ENCODE measurements at places on chromosomes 4 and X.

DNA sequence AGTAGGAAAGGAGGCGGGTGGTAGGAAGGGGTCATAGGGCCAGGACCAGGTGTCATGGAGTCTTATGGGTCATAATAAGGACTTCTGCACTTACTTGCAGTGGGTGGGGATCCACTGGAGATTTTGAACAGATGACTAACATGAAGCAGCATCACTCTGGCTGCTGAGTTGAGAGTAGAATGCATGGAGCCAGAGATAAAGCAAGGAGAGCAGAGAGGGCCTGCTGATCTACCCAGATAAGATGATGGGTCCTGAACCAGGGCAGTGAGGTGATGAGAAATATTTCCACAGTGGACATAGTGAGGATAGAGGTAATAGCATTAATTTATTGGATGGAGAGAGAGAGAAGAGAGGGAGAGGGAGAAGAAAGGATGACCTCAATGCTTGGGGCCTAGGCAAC lies 48.0 kb downstream of the HCCS start:
- DNase-seq = no peak

GRCh38 chr4:139986689-139987501 lies 167.1 kb downstream of the MAML3 start:
- DNase-seq = no peak

DNA sequence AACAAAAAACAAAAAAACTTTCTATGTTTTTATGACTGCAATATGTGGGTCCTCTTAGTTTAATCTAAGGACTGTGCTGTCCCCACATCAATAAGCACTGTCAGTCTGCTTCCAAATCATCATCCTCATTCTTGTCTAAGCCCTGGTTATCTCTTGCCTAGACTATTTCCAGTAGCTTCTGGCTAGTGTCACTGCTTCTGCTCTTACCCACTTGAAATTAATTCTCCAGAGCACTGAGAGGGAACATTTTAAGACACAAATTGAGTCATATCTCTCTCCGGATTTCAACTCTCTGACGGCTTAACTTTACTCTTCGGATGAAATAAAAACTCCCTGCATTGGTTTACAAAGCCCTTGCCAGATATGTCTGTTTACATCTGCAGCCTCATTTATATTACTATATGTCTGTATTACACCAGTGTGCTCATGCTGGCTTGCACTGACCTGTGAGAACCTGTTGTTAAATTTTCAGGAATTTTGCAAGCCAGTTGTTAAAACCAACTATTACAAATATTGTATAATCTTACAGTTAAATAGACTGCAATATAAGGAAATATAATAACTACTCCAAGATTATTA lies 345.9 kb downstream of the ADGRL3 start:
- DNase-seq = no peak

GRCh38 chrX:106728337-106728736 lies 1.8 kb downstream of the RNF128 start:
- no peak for DNase-seq

- DNase-seq = no peak
Measured at GRCh38 chrX:155889328-155889727, 8.2 kb downstream of the VAMP7 start.

GRCh38 chr4:188620608-188621007 lies 481.4 kb downstream of the TRIML1 start:
- no peak for DNase-seq

DNA sequence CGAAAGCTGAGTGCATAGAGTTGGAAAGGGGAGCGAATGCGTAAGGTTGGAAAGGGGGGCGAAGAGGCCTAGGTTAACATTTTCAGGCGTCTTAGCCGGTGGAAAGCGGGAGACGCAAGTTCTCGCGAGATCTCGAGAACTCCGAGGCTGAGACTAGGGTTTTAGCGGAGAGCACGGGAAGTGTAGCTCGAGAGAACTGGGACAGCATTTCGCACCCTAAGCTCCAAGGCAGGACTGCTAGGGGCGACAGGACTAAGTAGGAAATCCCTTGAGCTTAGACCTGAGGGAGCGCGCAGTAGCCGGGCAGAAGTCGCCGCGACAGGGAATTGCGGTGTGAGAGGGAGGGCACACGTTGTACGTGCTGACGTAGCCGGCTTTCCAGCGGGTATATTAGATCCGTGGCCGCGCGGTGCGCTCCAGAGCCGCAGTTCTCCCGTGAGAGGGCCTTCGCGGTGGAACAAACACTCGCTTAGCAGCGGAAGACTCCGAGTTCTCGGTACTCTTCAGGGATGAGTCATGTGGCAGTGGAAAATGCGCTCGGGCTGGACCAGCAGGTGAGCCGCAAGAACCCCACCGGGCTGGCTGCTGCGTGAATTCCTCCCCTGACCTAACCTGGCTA lies at the start of gene DDX3X:
Gene DDX3X (plus strand): TSS at position 419 of the 619 bp plus-strand sequence. CDS start 91 bp downstream, at position 510.
- peak; percentile 76 for DNase-seq

DNA sequence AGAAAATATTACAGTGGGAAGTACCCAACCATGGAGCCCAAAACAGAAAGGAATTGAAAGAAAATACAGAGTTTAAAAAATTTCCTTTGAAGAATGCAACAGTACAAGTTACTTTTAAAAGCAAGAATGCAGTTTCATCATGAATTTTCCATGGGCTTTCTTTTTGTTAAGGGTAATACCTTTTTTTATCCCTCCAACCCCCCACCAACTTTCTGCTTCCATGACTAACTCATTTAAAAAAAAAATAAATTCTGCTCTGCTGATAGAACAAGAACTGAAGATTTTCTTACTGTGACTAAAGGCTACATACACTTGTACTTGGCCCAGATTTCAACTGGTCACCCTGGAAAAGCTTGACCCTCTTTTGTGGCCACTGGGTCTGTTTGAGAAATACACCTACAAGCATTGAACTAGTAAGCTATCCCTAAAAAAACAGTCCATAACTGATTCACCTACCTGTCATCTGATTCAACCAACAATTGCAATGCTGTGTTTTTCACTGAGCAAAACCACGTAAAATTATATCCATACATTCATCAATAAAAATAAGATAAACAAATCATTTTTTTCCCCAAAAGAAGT lies 214.2 kb downstream of the NSUN7 start:
- DNase-seq = no peak

DNA sequence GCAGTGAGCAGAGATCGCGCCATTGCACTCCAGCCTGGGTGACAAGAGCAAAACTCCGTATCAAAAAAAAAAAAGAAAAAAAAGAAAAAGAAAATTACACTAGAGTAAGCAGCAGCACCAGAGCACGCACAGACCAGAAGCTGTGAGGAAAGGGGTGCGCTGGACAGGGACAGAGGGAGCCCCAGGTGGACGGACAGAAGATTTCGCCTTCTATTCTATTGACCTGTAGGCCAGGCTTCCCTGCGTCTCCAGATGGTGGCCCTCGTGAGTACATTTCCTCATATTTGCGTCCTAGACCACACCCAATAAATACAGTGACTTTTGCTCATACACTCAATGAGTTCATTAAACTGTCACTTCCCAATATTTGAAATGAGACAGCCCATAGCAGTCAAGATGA lies 19.1 kb downstream of the MTNR1A start:
- no peak for DNase-seq

- DNase-seq = no peak
Measured at GRCh38 chr4:107066621-107067020, 30.5 kb upstream of the DKK2 start.

GRCh38 chrX:119870626-119871131 lies 854 bp downstream of the RNF113A start:
- peak; percentile 14 for DNase-seq

- DNase-seq = no peak
Measured at GRCh38 chr4:123747016-123747415, 350.4 kb downstream of the SPRY1 start.

DNA sequence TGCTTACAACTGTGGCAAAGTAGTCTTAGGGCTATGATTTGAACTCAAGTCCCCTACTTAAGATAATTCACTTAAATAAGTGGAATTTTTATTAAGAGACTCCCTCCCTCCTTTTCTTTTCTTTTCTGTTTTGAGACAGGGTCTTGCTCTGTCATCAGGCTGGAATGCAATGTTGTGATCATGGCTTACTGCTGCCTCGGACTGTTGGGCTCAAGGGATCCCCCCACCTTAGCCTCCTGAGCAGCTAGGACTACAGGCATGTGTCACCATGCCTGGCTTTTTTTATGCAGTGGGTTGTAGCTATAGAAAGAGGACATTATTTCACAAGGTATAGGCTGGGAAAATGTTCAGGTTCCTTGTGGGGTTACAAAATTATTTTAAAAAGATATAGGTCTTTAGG lies 19.2 kb downstream of the DIAPH2 start:
- no peak for DNase-seq

DNA sequence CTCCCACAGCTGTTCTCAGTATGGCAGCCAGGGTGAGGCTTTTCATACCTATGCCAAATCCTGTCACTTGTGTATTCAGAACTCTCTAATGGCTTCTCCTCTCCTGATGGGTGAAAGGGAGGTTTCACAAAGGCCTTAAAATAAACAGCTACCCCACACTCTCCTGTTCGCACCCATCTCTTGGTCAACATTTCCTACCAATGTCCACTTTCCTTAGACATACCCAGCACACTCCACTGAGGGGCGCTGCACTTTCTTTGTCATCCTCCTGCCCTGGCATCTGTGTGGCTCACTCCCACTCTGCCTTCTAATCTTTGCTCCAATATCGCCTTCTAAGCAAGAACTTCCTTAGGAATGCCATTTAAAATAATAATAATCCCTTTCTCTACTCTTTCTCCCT lies 313.3 kb downstream of the PPP3CA start:
- no peak for DNase-seq

DNA sequence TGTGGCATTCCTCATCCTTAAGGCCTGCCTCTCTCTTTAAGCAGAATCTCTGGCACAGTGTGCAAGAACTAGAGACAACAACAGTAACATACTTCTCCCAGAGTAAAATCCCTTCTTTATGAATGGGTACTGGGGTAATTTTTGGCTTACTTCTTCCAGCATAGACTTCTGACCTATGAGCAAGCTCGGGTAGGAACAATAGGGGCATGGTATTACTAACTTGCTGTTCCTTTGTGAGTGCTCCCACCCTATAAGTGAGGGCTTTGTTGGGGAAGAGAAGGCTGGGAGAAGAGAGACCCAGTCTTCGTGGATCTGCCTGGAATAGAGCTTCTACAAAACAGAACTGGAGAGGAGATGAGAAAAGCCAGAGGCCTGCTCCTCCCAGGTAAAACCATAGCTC lies 30.2 kb downstream of the CLDN2 start:
- no peak for DNase-seq

- no peak for DNase-seq
Measured at GRCh38 chr4:4387531-4388310, 819 bp downstream of the NSG1 start.

GRCh38 chr4:67371615-67372014 lies 173.7 kb downstream of the CENPC start:
- DNase-seq = no peak

DNA sequence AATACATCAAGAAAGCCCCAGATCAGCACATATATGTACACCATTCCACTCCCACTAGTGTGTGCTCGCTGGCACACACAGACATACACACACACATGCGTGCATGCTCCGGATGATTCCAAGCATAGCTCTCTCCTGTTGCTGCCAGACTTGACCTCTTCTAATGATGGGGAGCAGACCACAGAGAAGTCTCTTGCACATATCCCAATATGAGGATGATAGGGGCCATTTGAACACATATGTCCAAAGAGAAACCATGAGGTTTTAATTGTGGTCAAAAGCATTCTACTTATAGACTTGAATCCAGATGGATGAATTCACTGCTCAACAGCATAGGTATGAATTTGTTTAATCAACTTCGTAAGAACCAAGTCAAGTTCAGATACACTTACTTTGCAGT lies 214.9 kb downstream of the AFF2 start:
- no peak for DNase-seq

DNA sequence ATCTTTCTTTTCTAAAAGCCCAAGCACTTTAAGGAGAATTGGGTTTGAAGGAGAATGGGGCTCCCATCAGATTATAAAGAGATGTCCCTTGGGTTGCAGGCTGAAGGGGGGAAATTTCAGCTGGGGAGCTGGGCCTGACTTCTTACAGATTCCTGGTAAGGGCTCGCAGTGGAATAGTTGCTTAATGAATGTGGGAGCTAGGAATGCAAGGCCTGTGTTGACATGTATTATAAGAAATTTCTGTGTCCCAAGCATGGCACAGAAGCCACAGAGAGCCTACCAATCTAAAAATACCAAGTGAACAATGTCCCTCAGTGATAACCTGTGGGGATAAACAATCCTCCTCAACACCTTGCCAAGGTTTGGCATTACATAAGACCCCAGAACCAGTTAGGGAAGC lies 39.3 kb upstream of the WNK3 start:
- no peak for DNase-seq

DNA sequence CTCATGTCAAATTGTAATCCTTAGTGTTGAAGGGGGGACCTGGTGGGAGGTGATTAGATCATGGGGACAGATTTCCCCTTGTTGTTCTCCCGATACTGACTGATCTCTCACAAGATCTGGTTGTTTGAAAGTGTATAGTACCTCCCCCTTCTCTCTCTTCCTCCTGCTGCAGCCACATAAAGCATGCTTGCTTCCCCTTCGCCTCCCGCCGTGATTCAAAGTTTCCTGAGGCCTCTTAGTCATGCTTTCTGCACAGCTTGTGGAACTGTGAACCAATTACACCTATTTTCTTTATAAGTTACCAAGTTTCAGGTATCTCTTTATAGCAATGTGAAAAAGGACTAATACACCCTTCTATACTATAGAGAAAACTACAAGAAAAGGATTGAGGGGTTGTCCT lies 1170.5 kb upstream of the AGA start:
- no peak for DNase-seq

DNA sequence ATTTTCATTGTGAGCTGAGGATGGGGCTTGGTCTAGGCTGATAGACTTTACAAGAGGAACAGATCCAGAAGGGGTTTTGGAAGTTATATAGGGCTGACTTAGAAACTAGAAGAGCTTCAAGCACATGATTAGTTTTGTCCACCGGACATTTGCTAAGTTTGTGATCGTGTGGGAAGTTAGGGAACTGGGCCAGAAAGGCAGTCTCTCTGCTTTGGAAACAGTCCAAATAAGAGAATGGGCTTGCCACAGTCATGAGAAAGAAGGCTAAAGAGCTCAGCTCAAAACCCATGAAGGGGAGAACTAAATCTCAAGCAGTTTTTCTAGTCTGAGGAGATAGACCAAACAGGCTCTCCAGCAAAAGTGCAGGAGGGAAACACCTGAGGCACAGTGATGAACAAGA lies 67.8 kb downstream of the ZNF674 start:
- DNase-seq = no peak

DNA sequence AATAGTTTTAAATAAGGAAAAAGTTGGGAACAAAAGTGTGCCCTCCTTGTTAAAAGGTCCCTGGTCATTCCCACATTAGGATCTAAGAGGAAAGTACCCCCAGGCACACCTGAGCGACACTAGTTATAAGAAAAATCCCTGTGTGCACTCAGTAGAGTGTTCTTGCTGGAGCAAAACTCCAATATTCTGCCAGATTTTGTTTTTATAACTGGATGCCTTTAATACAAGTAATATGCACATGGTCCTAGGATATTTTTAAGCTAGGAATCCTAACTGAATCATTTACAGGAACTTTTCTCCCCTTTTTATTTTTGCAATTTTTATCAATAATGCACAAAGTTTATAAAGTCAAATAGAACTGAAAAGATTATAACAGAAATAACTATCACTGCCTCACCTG lies 68.6 kb downstream of the BEND4 start:
- DNase-seq = no peak

GRCh38 chr4:177077095-177077971 lies 232.3 kb upstream of the NEIL3 start:
- DNase-seq = no peak

Measured in activated B cell treated with CpG ODN at 0.5 μM for 24 hours (primary cell).